Kasumi-1 (cell line): ENCODE measurements at places on chromosomes 7 and 10.
A peak's percentile ranks its signal among the peaks of the same experiment; 100 is the strongest.

DNA sequence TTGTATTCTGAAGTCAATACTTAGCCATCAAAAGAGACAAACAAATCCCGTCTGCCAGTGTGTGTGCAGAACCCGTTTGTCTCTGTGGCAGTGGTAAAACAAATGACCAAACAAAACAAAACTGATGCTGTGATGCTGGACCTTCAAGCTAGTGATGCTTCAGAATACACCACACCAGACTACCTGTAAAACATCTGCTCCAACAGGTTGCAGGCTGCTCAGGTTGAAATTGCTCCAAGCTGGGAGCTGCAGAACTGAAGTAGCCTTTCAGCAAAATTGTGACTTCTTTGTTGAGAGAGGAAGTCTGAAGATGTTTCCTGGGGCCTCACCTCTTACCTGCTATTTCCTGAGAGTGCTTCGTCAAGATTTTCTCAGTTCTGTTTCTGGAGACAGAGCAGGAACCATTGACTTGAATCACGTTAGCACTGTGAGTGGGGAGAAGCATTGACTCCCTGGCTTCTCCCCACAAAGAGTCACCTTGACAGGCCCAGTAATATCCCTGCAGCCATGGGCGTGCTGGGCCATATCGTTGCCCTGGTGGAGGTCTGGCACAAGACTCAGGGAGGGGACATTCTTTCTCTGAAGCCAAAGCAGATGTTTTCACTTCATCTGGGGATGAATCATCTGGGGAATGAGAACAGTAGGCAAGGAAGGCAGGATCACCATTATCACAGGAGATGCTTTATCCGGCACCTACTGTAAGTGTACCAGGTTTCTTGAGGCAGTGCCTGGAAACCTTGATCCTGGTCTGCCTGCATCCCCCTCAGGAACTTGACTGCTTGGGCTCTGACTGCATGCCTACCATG lies 80.2 kb downstream of the RBM20 start:
- DNase-seq: no peak

GRCh38 chr7:85186521-85187241 lies at the start of gene SEMA3D:
Gene SEMA3D, minus strand, starts transcription at chr7:85187056. Its CDS starts 65,165 bp downstream, at chr7:85121891.
- DNase-seq: peak; percentile 81

- DNase-seq: no peak
Observed at GRCh38 chr7:21023841-21024484, 237.3 kb upstream of the SP8 start.

GRCh38 chr10:80425901-80426300 lies 17.6 kb downstream of the PRXL2A start:
- DNase-seq: no peak

- DNase-seq: no peak
Observed at GRCh38 chr10:1573981-1574380, 163.3 kb downstream of the ADARB2 start.

DNA sequence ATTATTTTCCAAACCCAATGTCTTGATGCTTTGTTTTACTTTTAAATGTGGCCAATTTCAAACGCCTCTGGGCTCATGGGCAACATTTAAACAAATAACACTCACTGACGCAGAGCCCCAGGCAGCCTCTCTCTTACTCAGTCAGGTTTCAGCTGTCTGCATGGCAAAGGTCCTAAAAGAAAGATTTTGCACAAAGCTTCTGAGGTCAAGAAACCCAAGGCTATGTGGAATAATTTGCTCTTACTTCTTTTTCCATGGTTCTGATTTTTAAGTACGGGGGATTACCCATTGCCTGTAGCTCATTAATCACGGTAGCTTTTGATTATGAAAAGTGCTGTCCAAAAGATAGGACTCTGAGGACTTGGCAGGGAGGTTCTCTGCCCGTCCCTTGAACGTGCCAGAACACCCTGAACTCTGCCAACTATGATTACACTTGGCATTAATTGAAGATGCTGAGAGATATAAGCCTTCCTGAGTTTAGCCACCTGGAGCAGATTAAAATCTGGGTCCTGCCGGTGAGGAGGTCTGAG lies 14.1 kb upstream of the MSRB2 start:
- DNase-seq: no peak

DNA sequence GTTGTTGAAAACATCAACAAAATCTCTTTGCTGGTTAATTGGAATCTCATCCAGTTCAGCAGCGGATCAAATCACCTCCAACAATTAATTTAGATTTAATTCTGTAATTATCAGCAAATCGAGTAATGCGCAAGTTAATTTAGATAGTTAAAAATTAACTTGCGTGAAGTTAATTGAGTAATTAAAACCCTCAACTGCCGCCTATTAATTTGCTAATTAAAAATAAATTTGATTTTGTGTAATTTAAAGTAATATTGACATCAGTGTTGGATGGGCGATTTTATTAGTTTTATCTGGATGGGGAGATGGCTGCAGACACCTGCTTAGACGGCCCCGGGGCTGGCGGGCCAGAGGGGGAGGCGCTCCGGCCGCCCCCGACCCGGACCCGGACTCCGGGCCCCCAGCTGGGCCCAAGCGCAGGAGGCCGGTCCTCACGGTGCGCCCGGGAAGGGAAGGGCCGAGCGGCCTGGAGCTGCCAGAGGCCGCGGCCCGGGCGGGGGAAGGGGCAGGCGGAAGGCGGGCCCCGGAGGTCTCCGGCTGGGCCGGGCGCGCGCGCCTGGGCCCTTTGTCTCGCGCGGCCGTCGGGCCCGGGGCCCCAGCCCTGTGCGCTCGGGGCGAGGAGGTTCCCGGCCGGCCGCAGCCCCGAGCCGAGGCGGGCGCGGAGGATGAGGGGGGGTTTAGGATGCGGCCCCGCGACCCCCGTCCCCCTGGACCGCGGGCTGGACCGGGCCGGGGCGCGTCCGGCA lies 3.3 kb upstream of the UNCX start:
- DNase-seq: no peak

DNA sequence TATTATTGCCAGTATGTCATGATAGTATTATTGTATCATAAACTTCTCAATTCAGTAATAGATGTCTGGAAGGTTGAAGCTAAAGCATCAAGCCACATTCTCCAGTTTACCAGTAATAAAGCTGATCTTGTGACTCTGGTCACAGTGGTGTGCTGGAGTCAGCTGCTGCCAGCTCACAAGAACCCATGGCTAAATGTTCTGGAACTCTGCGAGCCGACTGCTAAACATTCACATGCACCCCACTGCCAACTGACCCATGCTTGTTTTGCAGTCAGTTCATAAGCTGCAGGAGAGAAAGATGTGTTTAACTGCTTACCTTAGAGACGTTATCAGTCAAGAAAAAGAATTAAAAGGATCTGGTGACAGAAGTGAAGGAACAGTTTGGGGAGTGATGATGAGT lies 5.9 kb upstream of the DNTT start:
- no peak for DNase-seq

GRCh38 chr7:36129048-36129534 lies 24.0 kb upstream of the EEPD1 start:
- DNase-seq: no peak

- no peak for DNase-seq
Observed at GRCh38 chr7:158431941-158432347, 155.7 kb downstream of the PTPRN2 start.

DNA sequence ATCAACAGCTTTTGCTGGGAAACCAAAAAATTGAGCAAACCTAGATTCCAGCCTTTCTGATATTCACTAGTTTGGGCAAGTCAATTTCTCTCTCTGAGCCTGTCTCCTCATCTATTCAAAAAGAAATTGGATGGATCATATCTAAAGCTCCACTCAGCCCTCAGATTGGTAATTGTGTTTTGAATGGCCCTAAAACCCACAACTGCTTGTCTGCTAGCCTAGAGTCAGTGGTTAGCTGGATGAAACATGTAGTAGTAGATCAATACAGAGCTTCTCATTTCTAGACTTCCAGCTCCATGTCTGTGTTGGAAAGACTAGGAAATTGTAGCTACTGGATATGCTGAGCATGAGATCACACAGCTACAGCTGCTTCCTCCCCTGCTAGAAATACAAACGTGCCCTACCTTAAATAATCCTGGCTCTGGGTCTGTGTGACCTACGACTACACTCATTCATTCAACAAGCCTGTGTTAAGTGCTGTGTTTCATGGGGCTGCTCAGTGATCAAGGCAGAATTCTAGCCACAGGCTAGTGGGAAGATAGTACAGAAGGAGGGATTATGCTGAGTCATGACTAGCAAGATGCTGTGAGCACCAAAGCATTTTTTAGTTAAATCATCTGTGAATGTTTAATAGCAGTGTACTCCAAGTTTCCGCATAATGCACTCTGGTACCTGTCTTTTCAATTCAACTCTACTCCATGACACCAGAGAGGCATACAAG lies 15.7 kb downstream of the DNTT start:
- no peak for DNase-seq

GRCh38 chr7:143906151-143906550 lies 4.2 kb upstream of the TCAF1 start:
- DNase-seq: no peak

- no peak for DNase-seq
Observed at GRCh38 chr10:91328320-91328984, 81.7 kb upstream of the HECTD2 start.

DNA sequence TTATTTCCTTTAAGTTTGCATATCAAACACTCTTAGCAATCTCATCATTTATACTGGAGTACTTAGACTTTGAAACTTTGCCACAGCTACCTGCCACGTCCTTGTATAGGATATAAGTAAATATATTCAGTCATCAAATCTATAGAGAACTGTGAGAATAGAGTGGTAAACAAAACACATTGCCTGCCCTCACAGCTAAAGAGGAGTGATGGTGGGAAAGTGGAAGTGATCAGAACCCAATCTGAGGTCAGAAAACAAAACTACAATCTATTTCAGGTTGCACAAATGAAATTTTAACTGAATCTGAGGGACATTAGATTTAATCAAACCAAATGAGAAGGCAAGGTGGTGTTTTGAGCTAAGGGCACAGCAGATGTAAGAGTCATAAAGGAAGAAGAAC lies 74.8 kb downstream of the ZEB1 start:
- no peak for DNase-seq

GRCh38 chr10:76352300-76352699 lies 920.9 kb downstream of the LRMDA start:
- no peak for DNase-seq

DNA sequence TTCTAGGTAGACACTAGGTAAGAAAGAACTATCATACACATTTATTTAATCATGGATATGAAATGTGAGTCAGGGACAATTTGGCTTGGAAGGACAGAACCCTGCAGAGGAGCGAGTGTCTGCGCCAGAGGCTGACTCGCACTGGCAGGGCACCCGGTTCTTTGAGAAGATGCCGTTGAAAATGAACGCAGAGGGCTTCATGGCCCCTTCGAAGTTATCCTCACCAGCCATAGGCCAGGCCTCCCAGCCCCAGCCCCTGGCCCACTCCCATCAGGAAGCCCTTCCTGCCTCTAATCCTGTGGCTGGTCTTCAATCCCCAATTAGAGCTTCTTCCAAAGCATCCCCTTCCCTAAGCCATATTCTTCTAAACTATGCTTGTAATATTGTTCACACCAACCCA lies 239.8 kb downstream of the TCERG1L start:
- no peak for DNase-seq

DNA sequence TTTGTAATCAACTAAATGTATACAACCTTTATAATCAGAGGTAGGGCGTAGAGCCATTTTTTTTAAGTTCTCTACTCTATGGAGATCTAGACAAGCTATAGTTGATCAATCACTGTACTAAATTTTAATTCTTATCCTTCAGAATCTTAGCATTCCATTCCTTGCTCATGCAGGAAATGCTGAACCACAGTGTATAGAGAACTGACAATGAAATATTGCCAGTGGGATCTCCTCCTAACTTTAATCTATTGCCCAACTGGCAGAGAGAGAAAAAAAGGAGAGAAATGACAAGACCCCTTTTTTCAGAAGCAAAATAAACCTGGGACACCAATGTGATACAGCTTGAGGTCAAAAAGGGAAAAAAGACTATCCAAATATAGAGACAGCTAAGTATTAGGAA lies 26.4 kb upstream of the PPP3CB start:
- DNase-seq: no peak

- no peak for DNase-seq
Observed at GRCh38 chr7:43392638-43393330, 190.1 kb upstream of the STK17A start.

GRCh38 chr7:36155811-36156361 lies 2.8 kb downstream of the EEPD1 start:
- DNase-seq: no peak

- no peak for DNase-seq
Observed at GRCh38 chr7:141708351-141708750, at the start of gene WEE2. Gene WEE2, plus strand, starts transcription at chr7:141708353. Its CDS starts 406 bp downstream, at chr7:141708759.

DNA sequence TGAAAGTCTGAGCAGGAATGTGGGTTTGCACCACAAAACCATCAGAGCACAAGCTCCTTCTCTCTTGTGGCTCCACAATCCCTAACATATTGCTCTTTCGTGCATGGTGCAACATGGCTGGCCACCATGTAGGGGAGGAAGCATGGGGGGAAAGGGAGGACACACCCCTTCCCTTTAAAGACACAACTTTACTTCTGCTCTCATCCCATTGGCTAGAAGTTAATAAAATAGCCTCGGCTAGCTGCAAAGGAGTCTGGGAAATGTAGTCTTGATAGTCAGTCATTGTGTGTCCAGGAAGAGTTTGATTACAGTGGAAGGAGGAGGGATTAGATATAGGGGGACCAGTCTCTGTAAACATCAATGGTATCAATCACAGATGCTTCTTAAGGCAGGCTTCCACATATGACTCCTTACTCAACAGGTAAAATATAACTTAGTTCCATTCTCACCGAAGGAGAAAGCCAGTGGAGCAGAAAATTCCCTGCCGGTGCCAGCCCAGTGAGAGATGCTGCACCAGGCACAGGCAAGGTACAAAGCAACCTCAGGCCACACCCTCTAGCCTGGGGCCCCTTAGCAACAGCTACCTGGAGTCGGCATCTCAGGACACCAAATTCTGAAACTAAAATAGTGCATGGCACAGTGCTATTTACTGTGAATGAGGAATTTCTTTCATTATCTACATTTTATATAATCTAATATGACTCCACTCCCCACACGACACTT lies 124.7 kb upstream of the CTBP2 start:
- no peak for DNase-seq

GRCh38 chr7:66877577-66878300 lies 43.3 kb upstream of the TMEM248 start:
- peak; percentile 85 for DNase-seq

- no peak for DNase-seq
Observed at GRCh38 chr10:104309980-104310978, 28.0 kb downstream of the ITPRIP start.

GRCh38 chr10:128416231-128416630 lies 290.0 kb upstream of the MKI67 start:
- no peak for DNase-seq

- no peak for DNase-seq
Observed at GRCh38 chr7:12861070-12861469, 173.6 kb downstream of the ARL4A start.

- DNase-seq: peak; percentile 53
Observed at GRCh38 chr7:39985398-39985918, 35.4 kb downstream of the CDK13 start.

DNA sequence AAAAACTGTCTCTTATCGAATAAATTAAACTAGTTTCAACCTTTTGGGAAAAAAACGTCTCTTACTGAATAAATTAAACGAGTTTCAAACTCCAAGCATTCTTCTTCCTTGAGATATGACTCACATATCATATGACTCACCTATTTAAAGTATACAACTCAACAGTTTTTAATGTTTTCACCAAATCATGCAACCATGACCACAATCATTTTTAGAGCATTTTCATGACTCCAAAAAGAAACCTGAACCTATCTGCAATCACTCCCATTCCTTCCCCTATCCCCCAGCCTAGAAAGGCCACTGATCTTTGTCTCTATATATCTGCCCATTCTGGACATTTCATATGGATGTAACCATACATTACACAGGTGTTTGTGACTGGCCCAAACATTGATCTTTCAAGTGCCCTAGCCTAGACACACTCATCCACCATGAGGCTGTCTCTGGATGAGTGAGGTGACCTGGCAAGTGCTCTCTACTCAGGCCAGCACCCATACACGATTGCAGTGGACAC lies 115.3 kb downstream of the PIP4K2A start:
- DNase-seq: no peak
